ENCODE measurements at places on chromosomes 13 and 19.

GRCh38 chr19:14577885-14578427 is 4.9 kb upstream of the CLEC17A start:
- DNase-seq = no peak

- DNase-seq = no peak
Measured at GRCh38 chr19:40110570-40110969, 19.8 kb upstream of the ZNF780A start.

DNA sequence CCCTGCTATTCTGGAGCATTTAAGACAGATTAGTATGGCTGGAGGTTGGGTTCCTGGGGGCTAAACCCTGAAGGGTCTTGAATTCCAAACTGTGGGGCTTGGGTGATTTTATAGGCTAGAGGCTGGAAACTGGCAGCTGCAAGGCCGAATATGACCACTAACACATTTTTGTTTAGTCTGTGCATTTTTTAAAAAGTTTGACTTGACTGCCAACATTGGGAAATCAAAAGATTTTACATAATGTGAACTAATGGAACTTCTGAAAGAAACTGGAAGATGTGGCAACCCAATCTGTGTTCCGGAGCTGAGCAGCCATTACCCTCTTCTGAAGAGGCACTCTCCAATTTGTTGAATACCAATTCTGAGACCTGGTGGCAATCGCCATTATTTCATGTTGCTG is 5.1 kb downstream of the ZNF784 start:
- no peak for DNase-seq

- DNase-seq = no peak
Measured at GRCh38 chr19:8721334-8721733, at the start of gene OR2Z1. Gene OR2Z1, plus strand, starts transcription at chr19:8721634. Its CDS starts 9,395 bp downstream, at chr19:8731029.

DNA sequence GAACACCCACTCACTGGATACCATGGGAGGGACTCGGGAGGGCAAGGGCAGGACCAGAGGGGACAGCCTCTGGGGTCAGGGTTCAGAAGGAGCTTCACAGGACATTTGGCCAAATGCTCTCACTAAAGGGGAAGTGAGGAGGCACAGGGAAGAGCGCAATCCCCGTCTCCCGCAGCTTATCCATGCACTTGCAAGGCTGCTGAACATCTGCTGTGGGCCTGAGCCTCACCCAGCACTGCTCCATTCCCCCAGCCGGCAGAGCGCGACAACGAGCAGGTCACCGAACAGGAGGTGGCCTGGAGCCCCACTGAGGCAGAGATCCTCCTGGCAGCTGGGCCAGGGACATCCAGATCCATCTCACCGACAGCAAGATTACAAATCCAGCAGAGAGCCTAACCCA is 23.3 kb downstream of the ELAVL1 start:
- no peak for DNase-seq

GRCh38 chr13:19665427-19665859 is 32.0 kb downstream of the MPHOSPH8 start:
- DNase-seq = no peak

- no peak for DNase-seq
Measured at GRCh38 chr13:113146750-113147149, 11.7 kb upstream of the PROZ start.

DNA sequence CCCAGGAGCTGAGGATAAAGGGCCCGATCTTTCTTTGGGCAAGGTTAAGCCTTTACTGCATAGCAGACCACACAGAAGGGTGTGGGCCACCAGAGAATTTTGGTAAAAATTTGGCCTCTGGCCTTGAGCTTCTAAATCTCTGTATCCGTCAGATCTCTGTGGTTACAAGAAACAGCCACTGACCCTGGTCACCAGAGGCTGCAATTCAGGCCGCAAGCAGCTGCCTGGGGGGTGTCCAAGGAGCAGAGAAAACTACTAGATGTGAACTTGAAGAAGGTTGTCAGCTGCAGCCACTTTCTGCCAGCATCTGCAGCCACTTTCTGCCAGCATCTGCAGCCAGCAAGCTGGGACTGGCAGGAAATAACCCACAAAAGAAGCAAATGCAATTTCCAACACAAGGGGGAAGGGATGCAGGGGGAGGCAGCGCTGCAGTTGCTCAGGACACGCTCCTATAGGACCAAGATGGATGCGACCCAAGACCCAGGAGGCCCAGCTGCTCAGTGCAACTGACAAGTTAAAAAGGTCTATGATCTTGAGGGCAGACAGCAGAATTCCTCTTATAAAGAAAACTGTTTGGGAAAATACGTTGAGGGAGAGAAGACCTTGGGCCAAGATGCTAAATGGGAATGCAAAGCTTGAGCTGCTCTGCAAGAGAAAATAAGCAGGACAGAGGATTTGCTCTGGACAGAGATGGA is 8.4 kb upstream of the CEACAM19 start:
- no peak for DNase-seq

DNA sequence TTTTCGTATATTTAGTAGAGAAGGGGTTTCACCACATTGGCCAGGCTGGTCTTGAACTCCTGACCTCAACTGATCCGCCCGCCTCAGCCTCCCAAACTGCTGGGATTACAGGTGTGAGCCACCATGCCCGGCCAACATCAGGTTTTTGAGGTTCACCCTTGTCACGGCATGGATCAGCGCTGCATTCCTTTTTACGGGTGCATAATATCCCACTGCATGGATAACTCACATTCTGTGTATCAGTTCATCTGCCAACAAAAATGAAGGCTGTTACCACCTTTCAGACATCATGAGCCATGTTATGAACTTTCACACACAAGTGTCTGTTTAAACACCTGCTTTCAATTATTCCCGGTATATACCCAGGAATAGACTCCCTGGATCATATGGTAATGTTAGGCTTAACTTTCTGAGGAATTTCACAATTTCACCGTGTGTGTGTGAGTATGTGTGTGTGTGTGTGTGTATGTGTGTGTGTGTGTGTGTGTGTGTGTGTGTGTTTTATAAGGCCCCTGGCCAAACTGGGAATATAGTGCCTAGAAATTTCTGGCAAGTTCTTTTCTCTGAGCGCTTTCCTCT is 52.2 kb downstream of the AP1M1 start:
- DNase-seq = peak; percentile 54

DNA sequence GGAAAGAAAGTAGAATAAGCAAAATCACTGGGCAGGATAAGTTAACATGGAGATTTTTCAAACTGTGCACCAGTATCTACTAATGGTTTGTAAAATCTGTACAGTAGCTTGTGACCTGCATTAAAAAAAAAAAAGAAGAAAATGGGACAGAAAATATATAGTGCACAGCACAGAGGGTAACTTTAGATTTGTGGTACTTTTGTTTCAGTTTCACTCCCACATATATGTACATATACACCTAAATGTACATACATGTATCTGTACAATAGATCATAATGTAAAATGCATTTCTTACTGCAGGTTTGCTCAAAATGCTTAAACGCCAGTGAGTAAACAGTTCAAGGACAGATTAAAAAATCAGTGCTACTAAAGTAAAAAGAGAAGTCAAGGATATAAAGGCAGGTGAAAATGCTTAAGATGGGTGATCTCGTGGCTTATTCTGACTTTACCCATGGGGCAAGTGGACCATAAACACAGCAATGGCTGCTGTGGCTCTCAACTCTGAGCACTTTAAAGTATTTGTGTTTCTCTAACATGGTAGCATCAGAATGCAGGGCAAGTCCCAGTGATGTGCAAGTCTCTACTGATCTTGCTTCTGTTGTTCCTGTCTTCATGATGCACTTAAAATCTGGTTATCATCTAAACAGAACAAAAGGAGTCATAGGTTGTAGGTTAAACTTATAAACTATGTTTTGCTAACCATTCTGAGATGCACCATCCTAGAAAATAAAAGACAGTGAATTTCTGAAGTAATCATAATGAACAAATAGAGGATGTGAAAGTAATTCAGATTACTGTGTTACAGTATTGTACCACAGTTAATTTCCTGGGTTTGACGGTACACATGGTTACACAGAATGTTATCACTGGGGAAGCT is 112.3 kb downstream of the MIPEP start:
- DNase-seq = no peak

DNA sequence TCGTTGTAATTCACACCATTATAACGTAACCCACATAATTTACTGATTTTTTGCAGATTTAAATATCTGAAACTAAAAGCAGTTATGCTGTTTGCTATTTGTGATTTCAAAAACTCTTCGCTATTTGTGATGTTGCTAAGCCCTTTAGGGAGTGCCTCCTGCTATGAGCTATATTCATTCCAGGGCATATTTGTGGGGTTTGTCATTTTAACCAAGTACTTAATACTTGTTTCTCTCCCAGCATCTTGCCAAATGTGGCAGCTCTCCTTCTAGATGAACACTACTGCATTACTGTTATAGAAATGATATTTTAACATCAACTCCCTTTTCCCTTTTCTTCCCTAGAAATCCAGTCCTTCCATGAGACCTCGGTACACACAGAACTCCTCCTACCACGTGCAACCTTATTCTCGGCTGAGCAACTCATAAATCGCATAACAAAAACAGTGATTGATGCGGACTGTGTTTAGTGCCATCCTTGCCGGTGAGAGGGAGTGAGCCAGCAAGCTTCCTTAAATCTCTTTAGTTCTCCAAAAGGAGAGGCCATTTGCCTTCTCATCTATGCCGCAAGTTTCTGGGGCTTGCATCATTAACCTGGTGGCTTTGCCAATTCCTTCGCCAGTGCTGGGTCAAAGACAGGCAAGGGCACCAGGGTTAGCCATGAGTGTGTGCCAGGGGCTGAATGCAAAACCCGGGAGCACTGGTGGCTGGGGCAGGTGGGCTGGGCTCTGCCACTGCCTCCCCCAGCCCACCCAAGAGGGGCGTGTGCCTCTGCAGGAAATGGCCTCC is 33.4 kb downstream of the RFX2 start:
- DNase-seq = peak; percentile 97

DNA sequence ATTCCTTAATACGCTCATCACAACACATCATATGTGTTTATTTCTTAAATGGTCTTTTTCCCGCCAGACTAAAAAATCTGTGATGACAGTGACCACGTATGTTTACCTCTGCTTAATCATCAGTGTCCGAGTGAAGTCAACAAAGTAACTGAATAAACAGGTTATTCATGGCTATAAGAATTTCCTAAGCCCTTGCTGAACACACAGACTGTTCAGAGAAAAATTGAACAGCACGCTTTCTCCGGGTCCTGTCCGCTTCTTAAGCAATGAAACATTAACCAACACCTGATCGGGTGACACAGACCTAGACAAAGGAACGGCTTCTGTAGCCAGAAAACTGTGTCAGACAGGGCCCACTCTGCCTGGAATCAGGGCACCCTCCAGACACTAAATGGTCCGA is 14.3 kb downstream of the SAFB2 start:
- DNase-seq = no peak

DNA sequence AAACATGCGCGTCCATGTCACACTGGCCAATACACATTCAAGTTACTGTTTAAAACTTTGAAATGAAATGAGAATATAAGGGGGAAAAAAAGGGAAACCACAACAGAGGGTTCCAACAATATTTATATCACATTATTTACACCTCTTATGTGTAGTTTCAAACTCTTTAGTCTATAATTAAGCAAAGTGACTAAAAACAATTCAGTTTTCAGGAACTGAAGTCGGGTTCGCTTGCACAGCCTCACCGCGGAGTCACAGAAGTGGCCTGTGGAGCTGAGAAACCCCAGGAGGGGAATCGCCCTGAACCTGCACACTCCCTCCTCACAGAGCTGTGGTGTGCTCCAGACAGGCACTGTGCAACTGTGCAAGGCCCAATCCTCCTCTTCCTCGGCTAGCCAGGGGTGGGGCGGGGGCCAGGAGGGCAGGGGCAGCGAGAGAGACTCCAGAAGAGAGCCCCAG is 75.9 kb downstream of the STK24 start:
- no peak for DNase-seq

GRCh38 chr13:31518645-31519044 is 220.7 kb upstream of the RXFP2 start:
- no peak for DNase-seq

- DNase-seq = peak; percentile 23
Measured at GRCh38 chr13:97568850-97569249, 134.9 kb downstream of the RAP2A start.

DNA sequence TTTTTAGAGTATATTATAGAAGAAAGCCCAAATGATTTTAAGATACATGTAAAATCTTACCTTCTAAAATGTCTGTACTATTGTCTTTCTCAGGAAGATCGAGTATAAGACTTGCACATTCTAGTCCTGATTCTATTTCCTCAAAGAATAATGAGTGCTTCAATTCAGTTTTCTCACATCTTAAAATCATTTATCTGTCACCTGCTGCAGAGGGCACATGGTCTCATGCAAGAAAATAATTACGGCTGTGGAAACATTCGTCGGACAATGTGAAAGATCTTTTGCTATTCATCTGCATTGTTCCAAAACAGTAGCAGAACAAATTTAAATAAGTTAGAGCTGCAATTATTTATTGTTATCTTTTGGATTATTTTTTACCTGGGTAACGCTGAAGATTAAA is 1403.5 kb downstream of the PCDH9 start:
- DNase-seq = no peak

DNA sequence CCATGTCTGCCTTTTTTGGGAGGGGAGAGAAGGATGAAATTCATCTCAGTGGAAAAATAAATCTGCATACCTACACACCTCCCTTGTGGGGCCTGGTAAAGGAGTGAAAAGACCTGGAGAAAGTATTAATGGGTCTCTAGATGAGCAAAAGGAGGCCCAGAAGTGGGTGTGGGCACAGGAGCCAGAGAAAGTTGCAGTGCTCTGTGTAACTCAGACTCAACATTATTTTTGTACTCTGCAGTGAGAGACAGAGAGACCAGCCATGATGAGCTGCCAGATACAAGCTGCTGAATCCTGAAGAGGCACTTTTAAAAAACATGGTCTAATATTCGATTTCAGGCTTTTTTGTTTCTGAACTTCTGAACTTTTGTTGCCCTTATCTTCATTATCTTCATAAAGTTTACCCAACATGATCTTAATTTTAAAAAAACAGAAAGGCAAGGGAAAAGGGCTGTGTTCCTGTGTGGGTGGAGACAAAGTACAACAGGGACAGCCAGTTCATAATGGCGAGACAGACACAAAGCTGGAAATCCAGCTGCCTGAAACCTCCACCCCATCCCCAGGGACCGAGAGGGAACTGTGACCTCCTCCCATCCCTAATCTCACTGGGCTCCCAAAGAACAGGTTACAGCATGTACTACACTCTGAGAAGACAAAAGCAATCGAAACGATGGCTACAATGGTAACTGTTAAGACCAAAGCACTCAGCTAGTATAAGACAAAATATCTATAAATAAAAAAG is 77.2 kb downstream of the KLF12 start:
- DNase-seq = no peak

GRCh38 chr19:8366121-8366581 is 2.2 kb downstream of the ANGPTL4 start:
- DNase-seq = no peak

GRCh38 chr19:41774515-41774980 is 19.2 kb downstream of the CEACAM6 start:
- no peak for DNase-seq
